ENCODE measurements at places on chromosomes 5 and 9.
A peak's percentile ranks its signal among the peaks of the same experiment; 100 is the strongest.

DNA sequence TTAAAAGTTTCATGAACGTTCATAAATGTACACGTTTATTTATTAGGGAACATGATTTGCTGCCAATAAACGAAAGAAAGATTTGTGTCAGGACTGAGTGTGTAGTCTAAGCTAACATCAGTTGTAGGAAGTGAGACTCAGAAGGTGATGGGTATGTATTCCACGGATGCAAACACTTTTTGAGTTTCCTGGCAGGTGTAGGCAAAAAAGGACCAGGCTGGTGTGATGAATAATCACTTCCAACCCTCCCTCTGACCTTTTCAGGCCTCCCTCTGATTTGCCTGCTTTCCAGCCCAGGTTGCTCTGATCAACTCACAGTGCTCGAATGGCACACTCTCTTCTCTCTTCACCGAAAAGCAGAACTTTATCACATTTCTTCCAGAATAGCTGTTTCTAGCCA is 51.8 kb downstream of the BASP1 start:
- no peak for DNase-seq

- DNase-seq: peak; percentile 9
Observed at GRCh38 chr5:97162045-97162444, 19.6 kb upstream of the LIX1 start.

GRCh38 chr5:9625731-9626130 is 4.4 kb downstream of the TAS2R1 start:
- DNase-seq: no peak

DNA sequence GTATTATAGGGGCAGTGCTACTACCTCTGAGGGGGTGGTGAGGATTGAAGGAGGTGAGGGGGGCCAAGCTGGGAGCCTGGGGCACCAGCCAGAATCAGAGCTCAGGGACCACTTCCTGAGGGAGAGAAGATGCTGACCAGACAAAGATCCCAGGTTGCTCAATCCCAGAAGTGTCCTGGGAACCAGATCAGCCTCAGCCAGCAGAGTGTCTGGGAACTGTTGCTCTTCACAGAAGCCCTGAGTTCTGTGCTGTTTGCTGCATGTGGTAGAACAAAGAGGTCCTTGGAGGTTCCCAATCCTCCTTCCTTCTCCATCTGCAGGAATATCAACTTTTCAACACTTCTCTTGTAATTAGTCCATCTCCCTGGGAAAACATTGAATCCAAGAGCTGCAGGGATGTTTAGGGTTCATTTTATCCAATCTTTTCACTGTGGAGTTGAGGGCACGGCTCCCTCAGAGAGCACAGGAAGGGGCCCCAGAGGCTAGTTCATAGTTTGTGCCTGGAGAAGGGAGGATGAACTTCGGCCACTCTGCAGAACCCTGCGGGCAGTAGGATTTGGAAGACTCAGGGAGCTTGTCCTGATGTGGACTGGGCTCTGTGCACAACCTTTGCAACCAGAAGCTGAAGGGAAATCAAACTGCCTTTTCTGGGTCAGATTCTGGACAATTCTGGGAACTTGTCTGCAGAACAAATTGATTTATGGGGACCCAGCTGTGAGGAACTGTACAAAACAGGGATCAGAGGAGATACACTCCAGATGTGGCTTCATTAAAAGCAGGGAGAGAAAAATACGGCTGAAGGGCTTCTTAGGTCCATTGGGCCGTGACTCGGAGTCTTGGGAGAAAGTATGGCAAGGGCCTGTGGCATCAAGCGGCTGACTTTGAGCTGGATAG is 57.1 kb downstream of the GALNT12 start:
- DNase-seq: no peak

DNA sequence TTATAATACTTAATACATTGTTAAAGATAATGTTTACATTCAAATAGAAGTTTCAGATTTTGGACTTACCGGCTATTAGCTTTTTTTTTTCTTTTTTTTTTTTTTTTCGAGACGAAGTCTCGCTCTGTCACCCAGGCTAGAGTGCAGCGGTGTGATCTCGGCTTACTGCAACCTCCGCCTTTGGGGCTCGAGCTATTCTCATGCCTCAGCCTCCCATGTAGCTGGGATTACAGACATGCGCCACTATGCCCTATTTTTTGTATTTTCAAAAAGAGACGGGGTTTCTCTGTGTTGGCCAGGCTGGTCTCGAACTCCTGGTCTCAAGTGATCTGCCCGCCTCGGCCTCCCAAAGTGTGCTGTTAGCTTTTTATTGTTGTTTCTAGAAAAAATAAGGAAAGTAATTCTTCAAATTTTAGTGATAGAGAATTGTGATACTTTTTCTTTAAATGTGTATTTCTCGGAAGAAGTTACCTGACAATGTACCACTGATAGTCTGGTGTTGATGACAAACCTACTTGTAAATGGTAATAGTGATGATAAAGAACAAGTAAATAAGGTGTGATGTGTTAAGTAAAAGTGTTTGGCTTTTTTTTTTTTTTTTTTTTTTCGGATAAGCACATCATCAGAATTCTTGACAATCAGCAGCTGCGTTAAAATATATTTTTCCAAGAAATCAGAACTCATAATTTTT is 2.7 kb downstream of the CDC42SE2 start:
- DNase-seq: no peak

GRCh38 chr5:107342371-107342770 is 328.4 kb downstream of the EFNA5 start:
- no peak for DNase-seq

DNA sequence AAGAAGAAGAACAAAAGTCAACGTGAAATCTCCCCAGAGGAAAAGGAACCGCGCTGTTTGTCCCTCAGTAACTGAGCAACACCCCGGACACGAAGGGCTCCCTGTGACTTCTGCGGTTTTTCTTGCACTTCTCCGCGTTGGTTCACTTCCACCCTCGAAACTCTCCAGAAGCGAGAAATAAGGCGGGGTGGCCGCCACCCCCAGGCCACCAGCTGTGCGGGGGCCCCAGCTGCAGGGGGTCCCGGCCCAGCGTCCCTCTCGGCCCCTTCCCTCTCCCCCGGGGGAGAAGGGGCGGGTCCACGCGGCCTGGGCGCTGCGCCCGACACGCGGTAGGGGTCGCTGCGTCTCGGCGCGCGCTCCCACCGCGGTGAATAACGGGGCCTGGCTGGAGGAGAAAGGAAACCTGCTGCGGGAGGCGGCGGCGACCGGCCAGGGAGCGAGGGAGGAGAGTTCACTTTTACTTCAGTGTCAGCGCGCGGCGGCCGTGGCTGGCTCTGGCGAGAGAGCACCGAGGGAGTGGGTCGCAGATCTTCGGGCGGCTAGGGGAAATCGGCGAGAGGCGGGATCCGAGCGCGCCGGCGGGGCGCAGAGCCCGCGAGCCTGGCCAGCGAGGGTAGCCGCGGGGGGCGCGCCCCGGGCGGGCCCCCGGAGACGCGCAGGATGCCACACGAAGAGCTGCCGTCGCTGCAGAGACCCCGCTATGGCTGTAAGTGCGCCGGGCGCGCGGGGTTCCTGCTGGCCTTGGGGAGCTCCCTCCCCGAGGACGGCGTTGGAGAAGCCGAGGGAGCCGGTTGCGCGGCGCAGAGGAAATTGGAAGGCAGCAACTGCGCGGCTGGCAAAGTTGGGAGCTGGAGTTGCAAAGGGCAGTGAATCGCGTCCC is at the start of gene IQGAP2:
Gene IQGAP2, plus strand, starts transcription at position 400 of the 880 bp plus-strand sequence. Its CDS starts 261 bp downstream, at position 661.
- DNase-seq: peak; percentile 49

DNA sequence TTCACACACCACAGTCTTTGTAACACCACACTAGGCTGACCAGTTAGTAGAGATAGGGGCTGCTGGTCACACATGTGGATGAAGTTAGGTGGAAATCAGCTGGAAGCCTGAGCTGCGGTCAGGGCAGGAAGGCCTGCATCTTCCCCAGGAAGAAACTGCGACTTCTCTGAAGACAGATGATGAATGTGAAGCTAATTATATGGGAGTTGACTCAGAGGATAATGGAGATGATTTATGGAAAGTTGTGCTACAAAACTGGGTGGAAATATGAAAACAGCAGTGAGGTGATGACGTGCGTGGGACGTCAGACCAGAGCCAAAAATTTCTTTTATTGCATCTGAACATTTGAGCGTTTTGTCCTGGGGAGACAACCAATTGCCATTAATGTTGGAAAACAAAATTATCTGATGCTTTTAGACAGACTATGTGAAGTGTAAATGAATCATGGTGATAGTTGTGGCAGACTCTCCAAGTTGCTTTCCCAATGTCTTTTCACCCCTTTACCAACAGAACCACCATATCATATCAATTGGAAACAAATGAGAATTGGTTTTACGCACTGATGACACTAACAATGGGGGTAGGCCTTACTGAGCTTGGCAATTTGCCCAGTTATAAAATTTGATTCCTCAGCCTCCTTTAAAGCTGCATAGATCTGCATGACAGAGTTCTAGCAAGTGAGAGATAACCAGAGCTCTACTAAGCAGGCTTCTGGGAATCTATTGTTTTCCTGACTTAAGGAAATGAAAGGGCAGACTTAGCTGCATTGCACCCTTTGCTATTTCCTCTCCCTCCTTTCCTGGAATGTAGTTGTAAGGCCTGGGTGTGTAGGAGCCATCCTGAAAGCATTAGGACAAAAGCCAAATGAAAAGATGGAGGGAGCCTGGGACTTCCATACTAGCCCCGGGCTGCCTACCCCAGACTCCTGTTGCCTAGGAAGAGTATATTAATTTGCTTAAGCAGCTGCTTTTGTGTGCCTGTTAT is 84.0 kb downstream of the RAB3C start:
- no peak for DNase-seq

GRCh38 chr5:91556-92263 is at the start of gene PLEKHG4B:
TSS of gene PLEKHG4B (plus strand) at chr5:92168. CDS start at chr5:92232, 64 bp downstream.
- DNase-seq: no peak

- no peak for DNase-seq
Observed at GRCh38 chr9:94250456-94250855, 8.6 kb upstream of the ZNF169 start.

- DNase-seq: no peak
Observed at GRCh38 chr9:120698766-120699165, 15.5 kb downstream of the MEGF9 start.

GRCh38 chr9:14238518-14238917 is 75.4 kb downstream of the NFIB start:
- no peak for DNase-seq

Measured in stimulated activated CD4-positive, alpha-beta T cell treated with anti-CD3 and anti-CD28 coated beads, Interleukin-1b, Interleukin-23, amount 100 ng/mL, for 1 hour (primary cell).